ENCODE measurements at places on chromosomes 1 and 21.

DNA sequence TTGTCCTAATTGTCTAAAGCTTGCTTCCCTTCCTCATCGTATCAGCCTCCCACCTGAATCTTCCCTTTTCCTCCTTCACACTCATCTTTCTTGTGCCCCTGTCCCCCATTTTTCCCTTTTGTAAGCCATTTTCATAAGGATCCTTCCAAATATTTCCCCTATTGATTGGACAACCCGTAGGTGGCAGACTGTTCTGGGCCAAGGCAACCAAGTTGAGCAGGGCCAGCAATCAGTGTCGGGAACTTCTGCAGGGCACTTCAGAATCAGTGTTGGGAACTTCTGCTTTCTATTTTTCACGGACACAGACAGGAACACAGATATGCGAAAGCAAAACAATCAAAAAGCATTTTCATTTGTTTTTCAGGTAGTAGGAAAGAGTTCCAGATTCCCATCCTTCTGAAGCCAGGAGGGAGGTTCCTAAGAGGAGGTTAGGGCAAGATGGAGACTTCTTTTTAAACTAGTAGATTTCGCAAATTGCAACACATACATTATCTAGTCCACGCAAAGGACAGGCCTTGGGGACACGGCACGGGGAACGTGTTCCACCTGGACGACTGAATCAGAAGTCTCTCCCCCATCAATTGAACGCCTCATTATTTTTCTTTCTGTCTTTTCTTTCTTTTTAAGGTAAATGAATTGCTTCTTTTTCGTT, 691 bp upstream of the MPZL1 start:
- no peak for DNase-seq

GRCh38 chr1:76682138-76682537, 185.1 kb upstream of the ST6GALNAC5 start:
- no peak for DNase-seq

DNA sequence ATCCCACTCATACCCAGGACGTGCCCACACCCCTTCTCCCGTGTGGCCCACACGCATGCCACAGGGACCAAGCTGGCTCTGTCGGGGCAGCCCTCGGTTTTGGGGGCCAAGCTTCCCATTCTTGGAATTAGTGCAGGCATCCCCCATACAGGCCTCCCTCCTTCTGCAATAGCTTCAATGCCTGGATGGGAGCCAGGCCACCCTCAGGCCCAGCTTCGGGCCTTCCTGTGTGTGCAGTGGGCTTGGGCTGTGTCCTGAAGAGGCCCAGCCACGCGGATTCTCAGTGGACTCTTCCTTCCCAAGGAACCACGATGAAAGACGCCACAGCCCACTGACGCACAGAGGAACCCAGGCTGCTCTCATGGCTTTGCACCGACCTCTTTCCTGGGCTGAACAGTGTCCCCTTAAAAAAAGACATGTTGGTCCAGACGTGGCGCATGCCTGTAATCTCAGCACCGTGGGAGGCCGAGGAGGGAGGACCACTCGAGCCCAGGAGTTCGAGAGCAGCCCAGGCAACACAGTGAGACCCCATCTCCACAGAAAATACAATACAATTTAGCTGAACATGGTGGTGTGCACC, 3.4 kb downstream of the KRTAP10-11 start:
- no peak for DNase-seq

DNA sequence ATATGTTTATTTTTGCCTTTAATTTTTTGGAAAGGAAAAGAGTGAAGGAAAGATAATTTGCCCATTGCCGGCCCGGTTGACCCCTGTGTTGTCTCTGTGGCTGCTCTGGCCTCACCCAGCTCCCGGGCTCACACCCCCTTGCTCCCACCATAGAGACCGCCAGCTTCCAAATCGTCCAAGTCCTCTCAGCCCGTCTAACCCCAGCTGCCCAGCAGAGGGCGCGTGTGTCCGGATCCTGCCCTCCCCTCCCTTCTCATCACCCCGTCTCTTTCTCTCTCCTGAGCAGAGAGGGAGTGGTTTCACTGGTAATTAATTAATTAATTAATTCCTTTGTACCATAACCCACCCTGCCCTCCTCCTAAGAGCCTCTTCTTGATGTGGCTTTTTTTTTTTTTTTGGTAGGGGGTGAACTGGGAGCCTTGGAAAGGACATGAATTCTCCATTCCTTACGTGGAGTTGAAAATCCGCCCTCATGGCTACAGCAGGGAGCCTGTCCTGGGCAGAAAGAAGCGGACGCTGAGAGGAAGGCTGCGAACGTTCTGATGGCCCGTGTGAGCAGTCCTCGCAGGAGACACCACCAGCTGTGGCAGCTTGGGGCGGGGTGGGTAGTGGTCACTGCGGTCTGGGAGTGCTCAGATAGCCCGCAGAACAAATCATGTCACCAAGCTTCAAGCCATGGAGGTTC, 45.9 kb downstream of the KIAA0040 start:
- no peak for DNase-seq

- no peak for DNase-seq
Measured at GRCh38 chr1:157894613-157895165, 53.1 kb upstream of the CD5L start.

GRCh38 chr1:36111151-36111550, 13.9 kb downstream of the COL8A2 start:
- no peak for DNase-seq

DNA sequence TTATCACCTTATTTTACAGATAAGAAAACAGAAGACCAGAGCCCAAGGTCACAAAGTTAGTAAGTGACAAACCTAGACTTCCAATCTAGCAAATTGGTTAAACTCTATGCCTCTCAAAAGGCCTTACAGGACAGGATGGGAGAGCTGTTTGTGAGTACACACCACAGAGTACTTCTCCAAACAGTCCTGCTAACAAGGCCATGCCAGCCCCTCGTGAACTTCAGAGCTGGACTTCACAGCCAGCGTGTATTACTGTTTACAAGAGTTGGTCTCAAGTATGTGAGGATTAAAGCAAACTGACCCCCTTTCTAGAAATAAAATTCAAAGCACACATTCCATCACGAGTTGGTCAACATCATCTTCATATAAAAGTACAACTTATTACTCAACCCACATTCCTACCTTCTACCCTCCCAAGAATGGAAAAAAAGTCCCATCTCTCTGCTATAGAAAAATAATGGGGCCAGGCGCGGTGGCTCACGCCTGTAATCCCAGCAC, 19.8 kb upstream of the UBR4 start:
- DNase-seq = no peak

- DNase-seq = no peak
Measured at GRCh38 chr1:228344631-228345072, 62.0 kb downstream of the TRIM11 start.

Measured in cortex of kidney (tissue), 1 donor.